GM12891 (cell line): ENCODE measurements at places on chromosomes 1 and 21.

GRCh38 chr1:236608930-236609726 is 4.8 kb upstream of the HEATR1 start:
- DNase-seq: no peak

GRCh38 chr1:56626546-56626945 is 18.6 kb upstream of the PRKAA2 start:
- DNase-seq: no peak

GRCh38 chr1:108686614-108687313 is 5.3 kb upstream of the PRPF38B start:
- no peak for DNase-seq

- DNase-seq: no peak
Observed at GRCh38 chr1:176656257-176656995, 193.5 kb downstream of the PAPPA2 start.

DNA sequence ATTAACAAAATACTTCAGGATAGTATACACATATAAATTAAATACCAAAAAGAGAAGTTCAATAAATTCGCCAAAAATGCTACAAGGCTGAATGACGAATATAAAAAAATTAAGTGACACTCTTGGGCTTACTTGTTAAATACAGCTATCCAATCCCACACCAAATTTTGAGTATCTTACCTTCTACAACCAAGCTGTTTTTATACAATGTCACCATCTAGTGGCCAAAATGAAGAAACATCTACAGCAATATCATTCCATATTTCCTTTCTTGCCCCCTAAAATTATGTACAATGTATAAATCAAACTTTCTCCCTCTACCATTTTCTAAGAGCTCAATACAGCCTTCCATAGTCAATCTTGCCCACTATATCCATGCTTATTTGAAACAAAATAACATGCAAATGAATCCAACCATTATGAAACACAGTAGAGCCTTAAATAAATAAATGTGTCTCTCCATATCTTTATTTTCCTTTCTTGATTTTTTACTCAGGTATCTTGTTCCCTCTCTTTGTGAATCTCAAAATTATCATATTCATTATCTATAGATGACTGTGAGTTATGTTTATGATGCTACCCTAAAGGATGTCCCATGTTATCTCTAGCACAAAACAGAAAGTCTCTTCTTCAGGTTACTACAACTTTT is 86.3 kb downstream of the ACBD6 start:
- DNase-seq: peak; percentile 3

DNA sequence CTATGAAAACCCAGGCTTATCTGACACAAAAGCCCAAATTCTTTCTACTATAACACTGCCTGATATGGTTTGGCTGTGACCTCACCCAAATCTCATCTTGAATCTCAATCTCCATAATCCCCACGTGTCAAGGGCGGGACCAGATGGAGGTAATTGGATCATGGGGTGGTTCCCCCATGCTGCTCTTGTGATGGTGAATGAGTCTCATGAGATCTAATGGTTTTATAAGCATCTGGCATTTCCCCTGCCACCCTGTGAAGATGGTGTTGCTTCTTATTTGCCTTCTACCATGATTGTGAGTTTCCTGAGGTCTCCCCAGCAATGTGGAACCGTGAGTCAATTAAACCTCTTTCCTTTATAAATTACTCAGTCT is 123.3 kb upstream of the USP24 start:
- DNase-seq: no peak

DNA sequence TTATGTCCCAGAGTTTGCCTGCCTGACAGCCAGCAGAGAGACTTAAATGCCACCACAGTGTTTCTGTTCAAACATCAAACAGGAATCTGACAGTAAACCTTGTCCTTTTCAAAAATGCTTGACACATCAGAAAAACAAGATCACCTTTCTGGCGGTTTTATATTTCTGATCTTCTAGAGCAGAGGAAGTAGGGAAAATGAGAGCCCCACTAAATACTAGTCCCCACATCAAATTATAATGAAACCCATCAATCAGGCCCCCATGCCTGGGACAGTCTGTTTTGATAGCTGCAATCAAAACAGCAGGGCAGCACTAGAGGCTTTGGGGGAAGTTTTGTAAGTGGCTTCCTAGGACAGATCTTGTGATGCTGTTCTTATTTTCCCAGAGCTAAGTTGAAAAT is 129.3 kb downstream of the CNIH3 start:
- DNase-seq: no peak
